ENCODE measurements at places on chromosomes 6 and 20.

- DNase-seq: no peak
These were observed 327.2 kb upstream of the ZFP64 start for GRCh38 chr20:52518735-52519134.

GRCh38 chr6:347951-348859 is 43.3 kb upstream of the IRF4 start:
- DNase-seq: no peak

- no peak for DNase-seq
These were observed 97.3 kb downstream of the TBC1D32 start for GRCh38 chr6:121236984-121237383.

- no peak for DNase-seq
These were observed 84.5 kb upstream of the RIN2 start for GRCh38 chr20:19673575-19673974.
